ENCODE measurements at places on chromosomes 12 and 14.

DNA sequence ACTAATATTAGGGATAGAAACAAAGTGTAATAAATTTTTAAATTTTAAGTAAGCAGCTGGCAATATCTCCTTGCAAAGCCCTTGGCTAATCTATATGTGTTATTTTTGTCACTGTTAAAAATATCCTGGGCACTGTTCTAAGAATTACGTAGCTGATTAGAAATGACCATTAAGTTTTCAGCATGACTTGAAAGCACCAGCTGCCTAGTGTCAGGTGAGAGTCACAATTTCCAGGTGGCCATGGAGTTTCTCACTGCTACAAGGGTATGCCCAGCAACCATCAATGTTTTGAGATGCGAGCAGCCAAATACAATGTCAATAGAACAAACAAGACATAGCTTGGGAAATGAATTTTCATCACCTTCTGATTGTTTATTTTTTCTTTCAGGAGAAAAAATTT, 23.3 kb upstream of the GYS2 start:
- no peak for DNase-seq

- DNase-seq, result no peak
Observed at GRCh38 chr14:22268875-22269274, 320.1 kb downstream of the DAD1 start.

GRCh38 chr12:29041621-29042020, 107.5 kb upstream of the FAR2 start:
- no peak for DNase-seq

GRCh38 chr14:35438910-35439713, 34.6 kb upstream of the NFKBIA start:
- DNase-seq, result peak; percentile 15

- DNase-seq, result no peak
Observed at GRCh38 chr12:117533687-117534086, 172.3 kb upstream of the NOS1 start.
